Activated T-helper 1 cell treated with anti-CD3 and anti-CD28 coated beads, Interleukin-12 subunit alpha, Interleukin-12 subunit beta, Interleukin-2, Interleukin-4 antibody, amounts not matched to agents 30 ng/mL and 10 ng/mL and 1 ng/mL, durations not matched to agents 14 hours and 24 hours and 36 hours (primary cell): ENCODE measurements at places on chromosomes 6 and 20.

- no peak for DNase-seq
Measured at GRCh38 chr6:157135691-157136090, 187.6 kb downstream of the TMEM242 start.

DNA sequence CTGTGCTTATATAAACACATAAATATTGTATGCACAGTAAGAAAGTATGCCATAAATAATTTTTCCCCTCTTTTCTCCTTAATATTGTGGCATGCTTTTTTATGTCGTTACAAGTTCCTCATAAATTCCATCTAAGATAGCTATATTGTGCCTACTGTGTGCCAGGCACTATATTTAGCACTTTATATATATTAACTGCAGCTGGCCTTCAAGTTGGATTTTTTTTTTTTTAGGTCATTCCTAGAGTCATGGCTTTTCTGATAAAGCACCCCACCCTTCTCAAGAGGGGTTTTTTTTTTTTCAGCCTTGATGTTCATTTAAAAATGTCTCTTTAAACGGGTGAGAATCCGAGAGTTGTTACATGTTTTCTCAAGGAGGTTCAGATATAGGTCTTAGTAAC lies 42.8 kb upstream of the RNF8 start:
- no peak for DNase-seq

- DNase-seq: no peak
Measured at GRCh38 chr6:148166339-148166968, 176.2 kb upstream of the SASH1 start.

- DNase-seq: no peak
Measured at GRCh38 chr20:1959156-1959555, 34.7 kb downstream of the PDYN start.

DNA sequence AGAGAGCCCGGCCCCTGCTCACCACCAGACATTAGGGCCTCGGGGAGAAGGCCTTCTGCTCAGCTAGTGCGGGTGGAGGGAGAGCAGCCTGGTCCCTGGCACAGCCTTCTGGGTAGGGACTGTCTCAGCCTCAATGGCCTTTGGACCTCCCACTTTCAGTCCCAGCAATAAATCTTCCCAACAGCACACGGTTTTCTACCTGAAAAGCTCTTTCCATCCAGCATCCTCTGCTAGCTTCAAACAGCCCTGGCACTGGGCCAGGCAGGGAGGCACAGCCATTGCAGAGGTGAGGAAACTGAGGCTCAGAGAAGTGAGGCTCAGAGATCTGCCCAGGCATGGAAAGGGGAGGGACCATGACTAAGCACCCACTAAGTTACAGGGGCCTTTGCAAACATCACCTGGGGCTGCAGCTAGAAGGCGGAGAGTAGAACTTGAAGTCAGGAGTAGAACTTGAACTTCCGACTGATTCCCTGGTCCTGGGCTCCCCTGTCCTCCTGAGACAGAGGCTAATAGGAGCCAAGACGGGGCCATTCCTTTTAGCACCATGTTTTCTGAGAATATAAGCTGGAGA lies 43.9 kb upstream of the NOL4L start:
- no peak for DNase-seq

- no peak for DNase-seq
Measured at GRCh38 chr6:6788394-6789032, 200.0 kb downstream of the LY86 start.

DNA sequence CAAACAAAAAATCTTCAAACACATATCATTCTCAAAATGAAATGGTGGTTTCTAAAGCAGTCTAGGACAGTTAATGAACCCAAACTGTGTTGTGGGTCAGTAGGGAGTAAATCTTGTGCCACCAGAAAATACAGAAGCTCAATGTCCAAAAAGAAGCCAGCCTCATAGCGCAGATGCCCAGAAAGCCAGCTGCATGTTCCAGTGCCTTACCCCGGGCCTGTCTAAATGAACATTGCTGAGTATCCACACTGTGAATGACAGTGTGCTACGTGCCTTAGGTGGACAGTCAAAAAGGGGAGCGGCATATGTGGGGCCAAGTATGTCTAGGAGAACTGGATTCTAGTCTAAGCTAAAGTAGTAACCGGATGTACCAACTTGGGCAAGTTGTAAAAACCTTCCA lies 10.9 kb downstream of the FYN start:
- DNase-seq: no peak

DNA sequence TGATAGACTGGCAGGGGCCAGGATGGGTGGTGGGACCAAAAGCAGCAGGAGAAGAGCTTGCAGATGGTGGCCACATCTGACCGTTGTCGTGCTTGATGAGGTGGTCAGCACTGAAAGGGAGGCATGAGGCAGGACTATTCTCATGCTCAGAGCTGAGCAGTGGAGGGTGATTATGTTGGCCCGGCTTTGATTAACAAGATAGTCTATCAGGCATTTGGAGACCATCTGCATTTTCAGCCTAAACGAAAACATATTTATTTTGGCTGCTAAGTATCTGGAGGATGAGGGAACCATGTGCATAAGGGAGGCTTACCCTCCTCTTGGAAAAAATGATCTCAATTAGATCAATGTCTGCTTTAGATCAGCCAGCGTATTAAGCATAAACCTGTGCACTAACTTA lies 141.6 kb upstream of the KCNK16 start:
- DNase-seq: no peak

DNA sequence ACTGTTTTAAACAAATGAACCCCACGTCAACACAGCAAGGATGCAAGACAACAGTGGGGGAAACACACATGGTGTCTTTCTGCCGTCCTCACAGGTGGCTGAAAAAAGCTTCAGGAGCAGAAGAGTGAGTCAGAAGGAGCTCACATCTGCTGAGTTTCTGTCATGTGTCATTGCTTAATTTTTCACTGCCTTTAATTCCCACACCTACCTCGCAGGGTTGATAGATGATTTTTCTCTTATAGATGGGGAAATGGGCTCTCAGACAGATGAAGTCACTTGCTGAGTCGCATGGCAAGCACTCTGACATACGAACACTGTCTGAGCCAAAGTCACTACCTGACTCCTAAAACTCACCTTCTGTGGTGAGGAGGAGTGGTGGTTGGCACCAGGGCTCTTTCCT lies 28.3 kb upstream of the CARMIL1 start:
- DNase-seq: no peak

- DNase-seq: no peak
Measured at GRCh38 chr6:167952512-167952859, 45.0 kb upstream of the KIF25 start.

DNA sequence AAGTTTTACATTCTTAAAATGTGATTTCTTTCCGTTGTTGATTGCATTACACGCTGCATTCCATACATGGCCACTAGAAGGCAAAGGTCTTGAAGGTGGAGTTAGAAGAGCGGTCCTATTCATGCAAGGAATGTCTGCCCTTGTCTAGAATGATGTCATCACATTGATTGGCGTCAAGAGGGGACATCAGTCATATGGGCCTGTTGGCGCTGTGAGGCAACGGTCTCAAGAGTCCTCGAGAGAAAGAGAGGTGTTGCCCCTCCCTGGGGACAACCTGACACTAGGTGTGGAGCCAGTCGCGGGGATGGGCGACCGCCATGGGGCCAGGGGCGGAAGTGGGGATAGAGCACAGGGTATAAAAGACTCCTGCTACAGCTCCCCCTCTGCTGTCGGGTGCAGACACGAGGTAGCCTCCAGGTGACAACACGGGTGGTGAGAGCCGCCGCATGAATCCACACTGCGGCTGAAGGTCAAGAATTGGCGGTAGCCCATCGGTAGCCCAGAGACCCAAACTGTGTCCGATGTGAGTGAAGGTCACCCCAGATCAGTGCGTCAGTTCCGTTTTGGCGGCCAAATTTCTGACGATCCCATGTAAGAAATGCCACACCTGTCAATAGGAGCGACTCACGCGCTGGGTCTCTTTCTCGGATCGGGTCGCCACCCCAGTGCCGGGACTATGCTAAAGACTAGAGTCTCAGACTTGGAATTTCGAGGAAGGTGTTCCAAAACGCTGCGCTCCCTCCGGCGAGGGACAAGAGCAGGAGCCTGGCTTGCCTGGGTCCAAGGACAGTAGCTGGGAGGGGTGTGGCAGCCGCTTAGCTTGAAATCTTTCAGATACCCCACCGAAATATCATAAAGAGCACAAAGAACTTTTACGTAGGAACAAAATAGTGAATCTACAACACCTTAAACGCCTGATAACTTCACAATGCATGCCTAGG lies 93.2 kb upstream of the ZNF184 start:
- no peak for DNase-seq

DNA sequence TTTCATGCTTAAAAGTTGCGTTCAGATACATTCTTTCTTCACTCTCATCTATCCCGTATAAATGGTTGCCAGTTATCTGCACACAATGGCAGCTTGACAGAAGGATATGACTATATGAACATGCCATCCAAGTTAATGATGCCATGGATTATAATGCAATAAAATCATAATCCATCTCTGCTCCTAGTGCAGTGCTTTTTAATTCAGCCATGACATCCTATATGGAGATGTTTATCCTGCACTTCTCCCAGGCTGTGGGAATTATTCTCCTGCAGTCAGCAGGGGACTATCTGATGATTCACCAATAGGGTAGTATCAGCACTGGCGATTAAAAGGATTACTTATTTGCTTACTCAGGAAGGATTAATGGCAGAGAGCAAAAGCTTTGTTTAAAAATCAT lies 273.8 kb downstream of the SAMD5 start:
- no peak for DNase-seq

GRCh38 chr6:44332585-44332984 lies 9.9 kb upstream of the SPATS1 start:
- DNase-seq: no peak

- no peak for DNase-seq
Measured at GRCh38 chr6:124022641-124023040, 219.0 kb downstream of the NKAIN2 start.
